Psoas muscle (tissue), 8 donors: ENCODE measurements at places on chromosomes 5 and 9. TPM values are rescaled to one million over a fixed set of nuclear protein-coding genes. Genes with fewer than 3 reads are reported as not detected.
A peak's percentile ranks its signal among the peaks of the same experiment; 100 is the strongest.

GRCh38 chr9:86731511-86732063 is 215.7 kb downstream of the GAS1 start:
- DNase-seq: no peak

GRCh38 chr5:87231037-87231808 is 36.5 kb upstream of the RASA1 start:
- no peak for DNase-seq

GRCh38 chr5:78591972-78592700 is 56.4 kb downstream of the LHFPL2 start:
- no peak for DNase-seq

GRCh38 chr9:77016526-77017504 is 2.6 kb upstream of the FOXB2 start:
- DNase-seq: no peak

DNA sequence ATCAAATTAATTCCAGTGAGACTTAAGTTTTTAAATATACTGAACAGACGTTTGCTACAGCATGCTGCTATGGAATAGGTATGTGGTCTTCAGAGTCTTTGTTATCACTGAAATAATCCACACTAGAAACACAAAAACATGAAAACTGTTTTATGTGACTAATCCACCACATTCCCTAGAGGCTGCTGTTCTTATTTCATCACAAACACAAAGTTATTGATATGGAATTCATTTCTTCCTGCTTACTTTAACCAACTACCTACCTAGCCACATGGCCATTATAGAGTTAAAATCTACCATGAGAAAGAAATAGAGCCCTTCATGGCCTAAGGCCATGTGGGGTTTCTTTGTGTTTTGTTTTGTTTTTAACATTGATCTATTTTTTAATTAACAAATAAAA is 232.3 kb upstream of the PTGER4 start:
- DNase-seq: no peak

DNA sequence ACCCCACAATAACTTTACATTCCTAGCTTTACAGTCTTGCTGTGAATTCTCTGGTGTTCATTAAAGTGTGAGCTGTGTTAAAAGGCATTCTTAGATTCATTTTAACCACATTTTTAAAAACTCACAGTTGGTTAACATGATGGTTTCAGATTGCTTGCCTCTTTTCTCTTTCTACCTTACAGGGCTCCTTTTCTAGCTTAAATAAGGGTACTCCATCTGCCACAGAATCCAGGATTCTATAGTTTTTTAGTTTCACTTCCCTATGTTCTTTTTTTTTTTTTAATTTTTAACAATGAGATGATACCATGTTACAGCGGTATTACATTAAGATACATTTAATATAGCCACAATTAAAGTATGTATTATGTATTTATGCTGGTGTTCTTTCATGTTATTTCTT is 3.9 kb upstream of the FBXO4 start:
- no peak for DNase-seq

DNA sequence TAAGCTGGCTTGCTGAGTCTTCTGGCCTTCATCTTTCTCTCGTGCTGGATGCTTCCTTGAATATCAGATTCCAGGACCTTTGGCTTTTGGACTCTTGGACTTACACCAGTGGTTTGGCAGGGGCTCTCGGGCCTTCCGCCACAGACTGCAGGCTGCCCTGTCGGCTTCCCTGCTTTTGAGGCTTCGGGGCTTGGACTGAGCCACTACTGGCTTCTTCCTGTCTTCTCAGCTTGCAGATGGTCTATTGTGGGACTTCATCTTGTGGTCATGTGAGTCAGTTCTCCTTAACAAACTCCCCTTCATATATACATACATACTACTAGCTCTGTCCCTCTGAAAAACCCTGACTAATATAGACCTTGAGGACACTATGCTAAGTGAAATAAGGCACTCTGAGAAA is 78.3 kb upstream of the SSBP2 start:
- DNase-seq: peak; percentile 29

- no peak for DNase-seq
Observed at GRCh38 chr5:40675396-40676133, 4.2 kb upstream of the PTGER4 start.

DNA sequence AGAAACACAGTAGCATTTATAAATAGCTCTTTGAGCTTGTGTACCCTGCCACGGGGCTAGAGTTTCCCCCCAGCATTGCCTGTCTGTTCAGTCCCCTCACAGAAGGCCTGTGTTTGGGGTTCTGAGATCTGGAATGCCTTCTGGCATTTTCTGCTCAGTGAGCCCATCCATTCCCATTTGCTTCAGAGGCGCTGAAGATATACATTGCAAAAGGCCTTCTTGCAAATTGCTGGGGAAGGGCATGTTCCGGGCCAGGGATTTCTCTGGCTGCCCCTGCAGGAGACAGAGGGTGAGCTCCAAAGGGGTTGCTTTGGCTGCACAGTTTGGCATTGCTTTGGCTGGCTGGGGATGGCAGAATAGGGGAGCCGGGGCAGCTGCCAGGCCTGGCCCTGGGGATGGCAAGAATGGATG is 308.4 kb downstream of the MSX2 start:
- DNase-seq: no peak

DNA sequence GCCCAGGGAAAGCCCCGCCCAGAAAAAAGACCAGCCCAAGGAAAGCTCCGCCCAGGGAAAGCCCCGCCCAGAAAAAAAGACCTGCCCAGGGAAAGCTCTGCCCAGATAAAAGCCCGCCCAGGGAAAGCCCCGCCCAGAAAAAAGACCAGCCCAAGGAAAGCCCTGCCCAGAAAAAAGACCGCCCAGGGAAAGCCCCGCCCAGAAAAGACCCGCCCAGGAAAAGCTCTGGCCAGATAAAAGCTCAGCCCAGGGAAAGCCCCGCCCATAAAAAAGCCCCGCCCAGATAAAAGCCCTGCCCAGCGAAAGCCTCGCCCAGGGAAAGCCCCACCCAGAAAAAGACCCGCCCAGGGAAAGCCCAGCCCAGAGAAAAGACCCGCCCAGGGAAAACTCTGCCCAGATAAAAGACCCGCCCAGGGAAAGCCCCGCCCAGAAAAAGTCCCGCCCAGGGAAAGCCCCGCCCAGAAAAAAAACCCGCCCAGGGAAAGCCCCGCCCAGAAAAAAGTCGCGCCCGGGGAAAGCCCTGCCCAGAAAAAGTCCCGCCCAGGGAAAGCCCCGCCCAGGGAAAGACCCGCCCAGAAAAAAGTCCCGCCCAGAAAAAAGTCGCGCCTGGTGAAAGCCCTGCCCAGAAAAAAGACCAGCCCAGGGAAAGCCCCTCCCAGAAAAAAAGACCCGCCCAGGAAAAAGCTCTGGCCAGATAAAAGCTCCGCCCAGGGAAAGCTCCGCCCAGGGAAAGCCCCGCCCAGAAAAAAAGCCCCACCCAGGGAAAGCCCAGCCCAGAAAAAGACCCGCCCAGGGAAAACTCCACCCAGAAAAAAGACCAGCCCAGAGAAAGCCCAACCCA is 11.9 kb downstream of the GRIN1 start:
- no peak for DNase-seq

DNA sequence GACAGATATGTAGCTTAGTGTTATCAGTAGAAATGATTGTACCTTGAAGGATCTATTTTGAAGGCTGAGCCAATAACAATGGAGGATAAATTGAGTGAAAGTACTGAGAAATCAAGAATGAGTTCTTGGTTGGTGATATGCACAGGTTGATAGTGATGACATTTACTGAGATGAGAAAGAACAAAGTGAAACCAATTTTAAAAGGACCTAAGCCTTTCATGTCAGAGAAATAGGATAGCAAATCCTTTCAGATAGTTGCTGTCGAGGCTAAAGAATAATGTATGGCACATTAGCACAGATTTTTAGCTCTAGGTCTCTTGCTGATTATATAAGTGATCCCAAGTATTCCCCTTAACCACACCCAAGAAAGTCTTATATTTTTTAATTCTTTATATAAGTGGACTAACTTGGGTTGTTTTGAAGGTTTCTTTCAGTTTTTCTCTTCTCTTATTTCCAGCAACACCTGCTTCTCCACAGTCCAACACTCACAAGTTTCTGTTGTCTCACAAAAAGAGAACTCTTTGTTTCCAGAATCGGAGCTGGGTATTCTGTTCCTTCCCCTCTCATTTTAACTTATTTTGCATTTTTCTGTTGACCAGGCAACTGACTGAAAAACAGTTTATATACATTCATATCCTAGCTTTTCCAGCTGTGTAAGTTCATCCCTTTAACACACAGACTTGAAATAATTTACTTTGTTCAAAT is 286.9 kb upstream of the ATP10B start:
- no peak for DNase-seq

DNA sequence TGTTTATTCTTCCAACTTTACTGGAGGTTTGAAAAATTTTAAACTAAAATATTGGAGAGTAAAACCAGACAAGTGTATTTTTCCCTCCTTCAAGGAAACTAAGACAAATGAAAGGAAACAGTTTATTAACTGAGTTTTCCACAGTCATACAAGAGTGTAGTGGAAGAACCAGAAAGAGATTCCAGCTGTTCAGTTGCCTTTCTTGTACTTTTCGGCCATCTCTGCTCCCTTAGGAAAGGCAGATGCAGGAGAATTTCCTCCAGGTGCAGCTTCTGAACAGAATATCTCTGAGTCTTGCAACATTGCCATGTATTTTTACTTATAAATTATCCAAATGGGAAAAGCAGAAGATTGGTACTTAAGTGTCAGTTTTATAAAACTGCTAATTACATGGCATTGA is 217.1 kb downstream of the MAST4 start:
- DNase-seq: no peak

DNA sequence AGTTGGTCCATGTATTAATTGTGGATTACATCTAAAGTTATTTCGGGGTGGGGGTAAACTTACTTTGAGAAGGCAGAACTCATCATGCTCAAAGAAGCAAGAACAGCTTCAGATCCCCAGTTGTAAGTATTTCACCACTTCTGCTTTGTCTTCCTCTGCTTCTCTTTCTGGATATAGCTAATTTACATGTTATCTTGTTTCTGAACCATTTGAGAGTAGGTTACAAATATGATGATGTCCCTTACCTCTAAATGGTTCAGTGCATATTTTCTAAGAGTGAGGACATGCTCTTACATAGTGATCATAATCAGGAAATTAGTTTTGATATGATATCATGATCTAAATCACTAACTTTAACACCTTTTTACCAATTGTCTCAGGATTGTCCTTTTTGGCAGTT is 11.9 kb downstream of the TRIO start:
- no peak for DNase-seq

- no peak for DNase-seq
Observed at GRCh38 chr5:43363445-43364152, 48.6 kb downstream of the CCL28 start.

DNA sequence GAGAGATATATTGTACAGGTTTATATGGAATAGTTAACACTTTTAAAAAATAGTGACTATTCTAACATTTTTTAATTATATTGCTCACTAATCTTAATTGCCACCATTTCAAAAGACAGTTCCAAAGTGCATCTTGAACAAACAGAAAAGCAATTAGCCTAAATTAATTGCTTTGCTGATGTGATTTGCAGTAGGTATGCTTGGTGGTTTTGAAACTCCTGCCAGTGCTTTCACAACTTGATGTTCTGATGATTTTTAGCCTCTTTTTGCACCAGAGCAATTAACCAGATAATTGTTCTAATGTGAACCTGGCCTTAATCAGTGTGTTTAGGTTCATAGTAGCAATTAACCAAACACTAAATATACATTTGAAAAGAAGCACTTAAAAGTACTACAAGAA is 207.6 kb downstream of the FBXL17 start:
- DNase-seq: no peak

DNA sequence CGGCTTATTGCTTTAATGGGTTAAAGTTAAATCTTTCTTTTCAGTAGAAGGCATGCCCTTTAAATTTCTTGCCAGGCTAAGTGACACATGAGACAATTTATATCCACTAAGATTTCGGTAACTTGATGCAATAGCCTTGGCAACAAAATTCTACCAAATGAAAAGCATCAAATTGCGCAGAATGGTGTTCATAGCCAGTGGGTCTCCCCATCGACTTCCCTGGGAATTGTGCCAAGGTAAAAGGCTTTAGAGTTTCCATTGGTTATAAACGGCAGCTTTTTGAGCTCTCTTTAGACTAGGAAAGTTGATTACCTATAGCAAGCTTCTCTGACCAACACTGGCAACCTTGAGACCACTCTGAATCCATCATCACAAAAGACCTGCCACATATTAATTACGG is 358.4 kb downstream of the ARRDC3 start:
- no peak for DNase-seq

- DNase-seq: no peak
Observed at GRCh38 chr5:169686137-169686536, 49.1 kb downstream of the DOCK2 start.

DNA sequence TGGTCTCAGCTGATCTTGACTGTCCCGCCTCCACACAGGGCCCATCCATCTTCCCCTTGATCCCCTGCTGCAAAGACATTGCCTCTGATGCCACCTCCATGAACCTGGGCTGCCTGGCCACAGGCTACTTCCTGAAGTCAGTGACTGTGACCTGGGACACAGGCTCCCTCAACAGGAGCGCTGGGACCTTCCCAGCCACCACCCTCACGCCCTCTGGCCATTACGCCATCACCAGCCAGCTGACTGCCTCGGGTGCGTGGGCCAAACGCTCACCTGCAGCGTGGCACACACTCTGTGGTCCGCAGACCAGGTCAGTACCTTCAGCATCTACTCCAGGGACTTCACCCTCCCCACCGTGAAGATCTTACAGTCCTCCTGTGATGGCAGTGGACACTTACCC is 71.9 kb downstream of the INSL6 start:
- peak; percentile 15 for DNase-seq

GRCh38 chr5:99706160-99706559 is 777.4 kb upstream of the CHD1 start:
- DNase-seq: no peak

- no peak for DNase-seq
Observed at GRCh38 chr5:3925935-3926334, 330.3 kb downstream of the IRX1 start.

DNA sequence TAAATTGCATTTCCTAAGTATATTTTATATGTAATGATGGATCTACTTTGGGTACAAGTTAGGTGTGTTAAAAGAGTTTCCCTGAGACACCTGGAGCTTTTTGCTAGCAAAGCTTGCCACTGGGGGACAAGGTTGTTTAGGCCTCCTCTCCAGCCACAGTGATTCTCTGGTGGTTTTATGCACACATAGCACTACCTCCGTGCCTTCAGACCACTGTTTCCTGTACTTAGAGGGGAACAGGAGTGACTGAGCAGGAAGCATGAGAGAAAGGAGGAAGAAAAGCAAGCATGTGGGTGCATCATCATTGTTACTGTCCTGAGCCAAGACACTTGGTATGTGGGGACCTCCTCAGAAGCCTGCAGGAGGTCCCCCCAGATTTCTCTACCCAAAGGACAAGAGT is 272.1 kb downstream of the RASEF start:
- DNase-seq: no peak

GRCh38 chr9:110975969-110976368 is 62.3 kb downstream of the LPAR1 start:
- no peak for DNase-seq

- DNase-seq: no peak
Observed at GRCh38 chr5:52725065-52725746, 62.5 kb upstream of the ITGA1 start.

- DNase-seq: no peak
Observed at GRCh38 chr5:45774528-45774927, 78.3 kb upstream of the HCN1 start.

GRCh38 chr9:2047144-2047671 is 32.1 kb downstream of the SMARCA2 start:
- DNase-seq: no peak

- DNase-seq: peak; percentile 35
Observed at GRCh38 chr9:20620650-20621470, 1.4 kb downstream of the MLLT3 start.

The SSBP2 gene
- polyA plus RNA-seq: 22.1 TPM

The PCDHGA11 gene
- polyA plus RNA-seq: 0.45 TPM

The SEMA6A gene
- 1.5 TPM for polyA plus RNA-seq

The UBE2QL1 gene
- 3.2 TPM for polyA plus RNA-seq

The SLC25A2 gene
- polyA plus RNA-seq: 0.04 TPM

The CDKN2A gene
- 0.04 TPM for polyA plus RNA-seq

The PIP5K1B gene
- polyA plus RNA-seq: 0.48 TPM

The LURAP1L gene
- polyA plus RNA-seq: 2.3 TPM

The IFNA4 gene
- not detected for polyA plus RNA-seq
